Fibroblast of villous mesenchyme (primary cell): ENCODE measurements at places on chromosomes 1 and 21.

GRCh38 chr1:23741609-23742008 lies 1.7 kb upstream of the ELOA start:
- no peak for DNase-seq

DNA sequence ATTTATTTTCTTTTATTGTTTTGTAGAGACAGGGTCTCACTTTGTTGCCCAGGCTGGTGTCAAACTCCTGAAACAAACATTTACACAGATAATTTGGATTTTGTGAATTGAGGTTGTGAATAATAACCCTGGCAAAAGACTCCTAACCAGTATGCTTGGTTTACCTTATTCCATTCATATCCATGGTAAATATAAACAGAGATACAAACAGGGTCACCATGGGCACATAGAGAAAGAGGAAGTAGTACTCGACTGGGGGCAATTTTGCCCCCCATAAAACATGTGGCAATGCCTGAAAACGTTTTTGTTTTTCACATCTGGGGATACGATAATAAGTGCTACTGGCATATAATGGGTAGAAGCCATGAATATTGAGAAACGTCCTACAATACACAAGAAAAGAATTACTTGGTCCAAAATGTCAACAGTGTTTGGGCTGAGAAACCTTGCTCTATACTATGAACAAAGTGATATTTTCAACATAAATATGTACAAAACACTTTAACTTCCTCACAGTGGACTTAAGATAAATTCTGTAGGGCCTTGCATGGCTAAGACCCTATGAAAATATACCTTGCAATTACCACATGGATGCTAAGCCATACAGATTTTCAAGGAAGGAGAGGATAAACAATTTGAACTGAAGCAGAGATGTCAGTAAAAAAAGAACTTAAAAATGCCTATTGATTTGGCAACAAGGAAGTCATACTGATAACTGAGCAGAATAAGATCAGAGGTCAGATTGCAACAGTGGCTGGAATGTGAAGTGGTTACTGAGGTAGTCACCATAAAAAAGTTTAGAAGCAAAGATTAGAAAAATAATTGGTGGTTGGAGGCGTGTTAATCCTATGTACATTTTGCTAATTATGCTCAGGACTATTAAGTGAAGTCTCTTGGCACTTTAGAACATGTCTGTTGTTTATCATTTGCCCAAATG lies 27.4 kb upstream of the ASPM start:
- DNase-seq: peak; percentile 86

GRCh38 chr1:94325377-94326302 lies 88.3 kb upstream of the ARHGAP29 start:
- DNase-seq: peak; percentile 92

DNA sequence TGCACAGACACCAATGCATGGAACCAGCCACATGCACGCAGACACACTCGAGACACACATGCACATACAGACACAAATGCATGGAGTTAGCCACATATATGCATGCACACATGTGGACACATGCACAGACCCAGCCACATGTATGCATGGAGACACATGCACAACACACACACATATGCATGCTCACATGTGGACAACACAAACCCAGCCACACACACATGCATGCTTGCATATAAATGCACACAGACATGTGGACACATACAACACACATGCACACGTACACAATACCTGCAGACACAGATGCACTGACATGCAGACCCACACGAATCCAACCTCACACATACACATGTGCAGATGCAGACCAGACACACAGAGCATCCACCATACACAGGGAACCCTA lies 31.1 kb downstream of the WNT9A start:
- DNase-seq: no peak

- DNase-seq: no peak
Measured at GRCh38 chr1:41226815-41227434, 15.2 kb downstream of the SCMH1 start.

GRCh38 chr1:212228076-212228475 lies 57.1 kb upstream of the PPP2R5A start:
- DNase-seq: no peak

DNA sequence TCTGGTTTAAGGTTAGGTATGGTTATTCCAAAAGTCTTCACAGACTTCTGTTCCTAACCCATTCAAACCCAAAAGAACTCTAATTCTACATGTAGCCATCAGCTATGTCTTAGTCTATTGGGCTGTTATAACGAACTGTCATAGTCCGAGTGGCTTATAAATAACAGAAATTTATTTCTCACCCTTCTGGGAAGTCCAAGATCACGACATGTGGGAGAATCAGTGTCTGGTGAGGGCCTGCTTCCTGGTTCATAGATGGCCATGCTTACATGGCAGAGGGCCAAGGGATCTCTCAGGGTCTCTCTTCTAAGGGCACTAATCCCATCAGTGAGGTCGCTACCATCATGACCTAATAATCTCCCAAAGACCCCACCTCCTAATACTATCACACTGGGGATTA lies 103.0 kb upstream of the PPP2R5A start:
- no peak for DNase-seq

- no peak for DNase-seq
Measured at GRCh38 chr1:218507355-218508002, 162.3 kb downstream of the TGFB2 start.

DNA sequence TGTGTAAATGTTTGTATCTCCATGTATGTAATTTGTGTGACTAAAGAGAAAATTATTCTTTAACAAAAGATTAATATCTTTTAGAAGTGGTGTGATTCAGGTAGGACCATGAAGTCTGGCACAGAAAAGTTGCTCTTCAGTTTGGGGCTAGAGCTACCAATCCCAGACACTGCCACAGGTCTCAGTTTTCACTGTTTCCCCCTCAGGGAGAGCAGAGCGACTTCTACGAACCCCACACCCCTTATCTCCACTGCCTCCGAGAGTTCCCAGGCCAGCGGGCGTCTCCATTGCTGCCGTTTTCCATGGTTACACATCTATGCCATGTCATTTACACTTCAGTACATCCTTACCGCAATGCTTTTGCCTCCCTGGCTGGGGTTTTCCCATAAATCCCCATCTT lies 93.0 kb upstream of the SMYD2 start:
- DNase-seq: no peak

DNA sequence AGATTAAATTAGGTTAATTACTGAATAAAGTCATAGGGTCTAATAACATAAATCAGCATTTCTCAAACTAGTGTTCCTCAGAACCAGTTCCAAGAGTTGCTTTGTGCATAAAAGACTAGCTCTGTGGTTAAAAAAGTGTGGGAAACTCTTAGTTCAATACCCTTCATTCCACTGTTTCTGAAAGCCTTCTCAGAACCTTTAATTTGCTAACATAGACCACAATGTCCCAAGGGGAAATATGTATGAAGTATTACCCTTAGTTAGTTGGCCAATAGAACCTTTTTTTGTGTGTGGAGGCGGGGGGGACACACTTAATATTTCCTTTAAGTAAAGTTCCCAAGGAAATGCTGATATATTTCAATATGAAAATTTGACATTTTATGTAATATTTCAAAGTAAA lies 20.4 kb downstream of the ODF2L start:
- DNase-seq: no peak

- DNase-seq: no peak
Measured at GRCh38 chr1:36842448-36842847, 191.9 kb downstream of the GRIK3 start.

- no peak for DNase-seq
Measured at GRCh38 chr1:55801481-55801880, 586.3 kb upstream of the USP24 start.

- DNase-seq: no peak
Measured at GRCh38 chr1:232459826-232460225, 170.1 kb downstream of the SIPA1L2 start.

- no peak for DNase-seq
Measured at GRCh38 chr1:230594214-230594773, 48.0 kb upstream of the COG2 start.

GRCh38 chr1:234823191-234824176 lies 213.5 kb upstream of the IRF2BP2 start:
- DNase-seq: no peak

DNA sequence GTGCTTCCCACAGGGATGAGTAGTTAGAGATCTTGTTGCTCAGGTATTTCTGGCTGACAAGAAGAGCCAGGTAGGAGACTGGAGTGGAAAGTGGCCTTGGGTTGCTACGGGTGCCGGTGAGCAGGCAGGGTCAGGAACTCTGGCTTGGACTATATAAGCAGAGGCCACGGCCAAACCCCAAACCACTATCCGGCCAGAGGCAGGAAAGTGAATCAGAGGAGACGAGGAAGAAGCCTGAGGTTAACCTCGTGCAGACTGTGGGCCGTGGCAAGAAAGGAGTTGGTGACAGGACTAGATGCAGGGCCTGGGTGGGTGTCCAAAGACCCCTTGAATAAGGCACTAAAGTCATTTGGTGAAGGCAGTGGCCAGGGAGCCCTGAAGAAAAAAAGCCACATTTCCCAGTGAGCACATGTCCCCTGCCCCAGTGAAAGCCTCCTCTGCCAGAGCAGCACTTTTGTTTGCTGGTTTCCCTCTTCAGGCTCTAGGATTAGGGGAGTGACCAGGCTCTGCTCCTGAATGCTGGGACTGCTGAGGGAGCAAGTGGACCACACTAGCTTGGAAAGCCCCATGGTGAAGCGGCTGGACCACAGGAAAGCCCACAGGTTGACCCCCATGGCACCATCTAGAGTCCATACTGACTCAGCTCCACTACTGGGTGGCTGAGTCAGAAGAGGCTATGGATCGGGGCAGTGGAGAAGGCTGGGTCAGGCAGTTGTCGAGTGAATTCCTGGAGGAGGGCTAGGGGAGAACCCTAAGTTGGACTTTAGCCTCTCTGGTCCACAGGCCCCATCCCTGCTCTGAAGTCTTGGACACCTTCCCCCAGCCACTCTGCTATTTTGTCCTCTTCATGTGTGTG lies 23.4 kb downstream of the CSF1 start:
- DNase-seq: peak; percentile 57

GRCh38 chr1:87224201-87224600 lies 104.5 kb upstream of the LMO4 start:
- peak; percentile 89 for DNase-seq

DNA sequence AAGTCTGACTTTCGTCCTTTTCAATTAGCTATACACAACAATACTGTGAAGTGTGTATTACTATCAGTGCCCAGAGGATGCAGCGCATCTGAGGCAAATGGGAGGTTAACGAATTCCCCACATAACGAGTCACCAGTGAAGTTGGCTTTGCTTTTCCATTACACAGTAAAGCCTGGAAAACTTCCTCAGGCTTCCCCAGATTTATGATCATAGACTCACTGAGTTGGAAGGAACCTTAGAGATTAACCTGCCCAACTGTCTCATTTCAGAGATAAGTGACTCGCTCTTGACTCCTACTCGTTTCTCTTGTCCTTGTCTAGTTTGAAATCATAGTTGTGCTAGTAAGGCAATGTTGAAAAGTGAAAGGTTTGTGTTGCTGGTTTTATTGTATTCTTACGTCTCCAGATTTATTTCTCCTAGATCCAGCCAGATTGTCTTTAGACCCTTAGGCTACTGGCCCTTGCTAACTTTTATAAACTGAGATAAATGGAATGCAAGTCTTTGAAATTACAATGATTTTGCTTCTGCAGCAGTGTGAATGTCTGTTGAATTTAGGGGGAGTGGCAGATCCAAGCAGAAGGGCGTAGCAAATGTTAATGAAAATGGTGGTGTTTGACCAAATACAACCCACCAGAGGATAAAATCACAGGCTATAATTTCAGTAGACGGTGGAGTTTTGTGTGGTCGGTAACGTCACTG lies 17.3 kb downstream of the S1PR1 start:
- peak; percentile 54 for DNase-seq

GRCh38 chr1:17559615-17560419 lies 20.3 kb downstream of the ARHGEF10L start:
- no peak for DNase-seq

DNA sequence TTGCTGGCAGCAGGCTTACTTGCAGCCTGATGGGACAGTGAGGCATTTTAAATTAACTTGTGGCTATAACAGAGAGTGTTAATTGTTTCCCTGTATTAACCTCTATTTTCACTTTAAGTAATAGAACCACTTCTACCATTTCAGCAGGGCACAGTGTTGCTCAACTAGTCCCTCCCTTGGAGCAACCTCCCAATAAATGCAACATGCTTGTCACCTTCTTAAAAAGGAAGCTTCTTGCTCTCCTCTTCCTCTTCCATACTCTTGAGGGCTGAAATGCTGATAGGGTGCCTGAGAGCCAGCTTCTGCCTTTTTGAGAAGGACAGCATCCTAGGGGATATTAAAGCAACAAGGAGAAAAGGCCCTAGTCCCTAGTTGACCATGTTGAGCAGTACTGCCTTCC lies 52.1 kb downstream of the C4BPA start:
- no peak for DNase-seq

GRCh38 chr1:20188455-20188817 lies 2.1 kb upstream of the PLA2G2C start:
- no peak for DNase-seq

DNA sequence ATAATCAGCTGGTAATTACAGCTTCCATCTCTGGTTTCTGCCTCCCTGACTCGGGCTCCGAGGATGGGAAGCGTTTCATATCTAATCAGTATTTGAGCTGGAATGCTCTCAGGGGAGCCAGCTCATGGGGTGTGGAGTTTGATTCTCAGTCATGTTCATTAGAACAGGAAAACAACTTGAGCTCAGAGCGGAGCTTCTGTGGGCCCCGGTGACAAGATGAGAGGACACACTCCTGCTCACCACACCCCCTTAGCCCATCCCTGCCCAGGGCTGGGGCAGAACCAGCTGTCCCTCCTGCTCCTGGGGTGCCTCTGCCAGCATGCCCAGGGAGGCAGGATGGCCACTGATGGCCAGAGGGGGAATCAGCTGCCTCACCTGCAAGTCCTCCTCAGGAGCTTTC lies 726.0 kb downstream of the PTPRU start:
- DNase-seq: no peak

DNA sequence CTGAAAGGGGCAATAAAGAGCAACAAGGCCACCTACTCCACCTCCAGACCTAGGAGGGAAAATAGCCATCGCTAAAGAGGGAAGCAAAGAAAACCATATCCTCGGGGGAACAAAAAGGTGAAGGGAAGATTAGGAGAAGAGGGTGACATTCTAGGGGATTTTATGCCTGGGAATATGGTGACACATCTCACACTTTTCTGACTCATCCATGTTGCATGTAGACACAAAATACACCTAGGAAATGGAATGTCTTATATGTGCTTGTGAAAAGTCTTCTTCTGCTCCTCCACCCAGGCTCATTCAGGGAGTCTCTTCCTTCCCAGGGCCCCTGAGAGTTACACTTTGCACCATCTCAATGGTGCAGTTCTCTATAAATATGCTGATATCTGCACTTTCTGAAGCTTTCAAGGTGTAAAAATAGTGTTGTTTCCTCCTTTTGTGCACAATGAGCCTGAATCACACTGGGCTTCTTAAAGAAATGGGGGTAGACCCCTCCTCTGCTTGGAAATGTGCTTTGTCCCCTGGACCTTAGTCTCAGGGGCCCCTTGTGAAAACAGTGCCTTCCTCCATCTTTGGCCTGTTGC lies 195.9 kb downstream of the CYYR1 start:
- no peak for DNase-seq

GRCh38 chr21:45444385-45444784 lies 39.4 kb downstream of the COL18A1 start:
- no peak for DNase-seq

GRCh38 chr1:54207287-54207686 lies 7.3 kb downstream of the MRPL37 start:
- DNase-seq: no peak
